ENCODE measurements at places on chromosomes 7 and 10. TPM values are rescaled to one million over a fixed set of nuclear protein-coding genes. Genes with fewer than 3 reads are reported as not detected.

Gene TMEM248
- total RNA-seq: 180 TPM

Gene ETV1
- total RNA-seq: 32.9 TPM

Gene SLIT1
- not detected for total RNA-seq

Gene CPA5
- not detected for total RNA-seq
